Brain microvascular endothelial cell (primary cell): ENCODE measurements at places on chromosomes 12 and 14.
A peak's percentile ranks its signal among the peaks of the same experiment; 100 is the strongest.

DNA sequence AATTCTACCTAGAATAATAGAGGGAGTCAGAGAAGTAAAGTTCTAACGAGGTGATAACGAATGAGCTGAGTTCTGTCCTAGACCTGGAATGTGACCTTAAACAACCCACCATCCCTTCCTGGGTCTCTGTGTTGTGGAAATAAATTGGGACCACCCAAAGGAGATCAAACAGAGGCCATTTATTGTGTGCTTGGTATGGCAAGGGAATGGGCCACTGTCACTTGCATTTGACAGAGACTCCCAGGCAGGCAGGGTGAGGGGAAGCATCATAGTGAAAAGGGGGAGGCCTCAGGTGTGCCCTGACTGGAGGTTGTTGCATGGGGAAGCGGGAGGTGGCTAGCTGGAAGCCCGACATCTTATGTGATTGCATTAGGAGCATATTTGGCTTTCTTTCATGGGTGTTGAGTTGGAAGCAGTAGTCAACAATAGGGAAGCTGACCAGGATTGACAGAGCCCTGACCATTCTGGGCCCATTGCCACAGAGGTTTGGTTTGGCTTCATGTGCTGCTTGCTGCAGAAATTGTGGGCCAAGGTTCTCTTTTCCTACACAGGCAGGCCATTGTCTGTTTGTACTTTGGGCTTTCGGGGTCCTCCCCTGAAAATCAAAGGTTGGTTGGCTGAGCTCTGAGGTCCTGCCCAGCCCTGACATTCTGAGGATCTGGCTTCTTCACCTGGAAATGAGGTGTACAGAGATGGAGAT, 17.6 kb upstream of the FAM181A start:
- DNase-seq: no peak

GRCh38 chr14:82398256-82398655, 864.6 kb upstream of the SEL1L start:
- no peak for DNase-seq

- DNase-seq: no peak
Observed at GRCh38 chr12:130236446-130236845, 74.2 kb downstream of the FZD10 start.

- no peak for DNase-seq
Observed at GRCh38 chr14:55698051-55698450, 118.0 kb downstream of the KTN1 start.

- no peak for DNase-seq
Observed at GRCh38 chr14:33720284-33720787, 230.5 kb downstream of the EGLN3 start.

GRCh38 chr14:23829736-23830471, 123.7 kb upstream of the DHRS4 start:
- peak; percentile 94 for DNase-seq

DNA sequence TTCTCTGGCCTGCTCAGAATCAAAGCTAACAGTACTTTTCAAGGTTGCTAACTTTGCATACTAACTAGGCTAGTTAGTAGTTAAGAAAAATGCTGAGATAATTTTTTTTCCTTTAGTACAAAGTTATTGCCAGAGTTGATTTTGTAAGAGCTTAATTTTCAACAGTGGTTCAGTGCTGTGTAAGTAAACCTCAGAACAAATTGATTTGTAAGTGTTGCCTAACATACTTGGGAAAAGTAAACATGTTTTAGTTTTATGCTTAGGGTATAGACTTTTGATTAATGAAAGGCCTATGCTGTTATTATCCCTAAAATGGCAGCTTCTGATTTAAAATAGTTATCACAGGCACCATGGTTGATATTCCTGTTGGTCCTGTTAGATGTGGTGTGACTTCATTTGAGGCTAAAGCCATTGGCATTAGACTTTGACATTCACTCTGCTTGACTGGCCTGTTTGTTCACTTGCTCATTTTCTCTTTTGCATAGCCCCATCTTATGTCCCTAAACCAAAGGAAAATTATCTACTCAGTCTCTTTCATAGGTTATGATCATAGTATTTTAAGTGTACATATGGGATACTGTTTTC, 5.2 kb downstream of the CMAS start:
- DNase-seq: no peak

DNA sequence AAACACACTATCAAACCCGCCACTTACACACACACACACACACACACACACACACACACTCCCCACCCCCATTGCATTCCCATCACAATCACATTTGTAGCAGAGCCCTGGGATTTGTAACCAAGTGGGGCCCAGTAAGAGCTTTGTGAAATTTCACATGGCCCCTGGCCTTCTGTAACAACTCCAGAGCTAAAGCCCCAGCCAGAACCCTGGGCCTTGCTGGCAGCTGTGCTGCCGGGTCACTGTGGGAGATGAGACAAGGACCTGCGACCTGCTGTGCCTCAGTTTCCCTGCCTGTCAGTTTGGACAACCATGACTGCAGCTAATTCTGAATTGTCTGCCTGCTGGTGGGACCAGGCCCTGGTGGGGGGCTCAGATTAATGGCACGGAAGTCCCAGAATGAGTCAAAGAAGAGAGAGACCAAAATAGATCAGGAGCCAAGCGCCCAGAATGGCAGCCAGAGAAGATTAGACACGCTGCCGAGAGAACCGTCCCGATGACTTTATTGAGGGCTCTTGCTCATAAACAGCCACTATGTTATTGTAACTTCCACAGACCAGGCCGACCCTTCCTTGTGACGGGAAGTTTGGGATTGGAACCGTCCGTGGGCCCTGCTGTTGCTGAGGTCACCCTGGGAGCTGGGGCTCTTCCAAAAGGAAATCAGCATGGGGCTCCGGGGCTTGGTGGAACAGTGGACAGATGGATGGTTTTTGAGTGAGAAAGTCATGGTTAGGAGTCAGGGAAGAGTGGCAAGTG, 123.1 kb downstream of the ZFP36L1 start:
- no peak for DNase-seq
